Activated CD4-positive, alpha-beta T cell treated with anti-CD3 and anti-CD28 coated beads for 24 hours (primary cell): ENCODE measurements at places on chromosomes 3 and 15.

DNA sequence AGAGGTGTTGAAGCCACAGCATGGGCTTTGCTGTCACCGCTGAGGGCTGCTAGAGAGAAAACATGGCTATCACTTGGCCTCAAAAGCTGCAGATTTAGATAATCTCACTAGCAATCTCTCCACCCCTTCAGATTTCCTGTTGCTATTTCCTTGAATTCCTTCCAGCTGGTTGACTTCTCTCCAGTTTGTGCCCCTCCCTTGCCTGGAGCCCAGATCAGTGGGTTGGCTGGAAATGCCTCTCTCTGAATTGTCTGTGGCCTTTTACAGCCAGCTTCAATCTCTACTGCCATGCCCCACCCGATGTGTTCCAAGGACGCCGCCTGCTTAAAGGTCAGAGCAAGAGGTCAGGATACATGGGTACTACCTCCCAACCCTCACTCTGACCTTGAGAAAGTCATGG lies 294.1 kb downstream of the NTRK3 start:
- DNase-seq, result no peak

DNA sequence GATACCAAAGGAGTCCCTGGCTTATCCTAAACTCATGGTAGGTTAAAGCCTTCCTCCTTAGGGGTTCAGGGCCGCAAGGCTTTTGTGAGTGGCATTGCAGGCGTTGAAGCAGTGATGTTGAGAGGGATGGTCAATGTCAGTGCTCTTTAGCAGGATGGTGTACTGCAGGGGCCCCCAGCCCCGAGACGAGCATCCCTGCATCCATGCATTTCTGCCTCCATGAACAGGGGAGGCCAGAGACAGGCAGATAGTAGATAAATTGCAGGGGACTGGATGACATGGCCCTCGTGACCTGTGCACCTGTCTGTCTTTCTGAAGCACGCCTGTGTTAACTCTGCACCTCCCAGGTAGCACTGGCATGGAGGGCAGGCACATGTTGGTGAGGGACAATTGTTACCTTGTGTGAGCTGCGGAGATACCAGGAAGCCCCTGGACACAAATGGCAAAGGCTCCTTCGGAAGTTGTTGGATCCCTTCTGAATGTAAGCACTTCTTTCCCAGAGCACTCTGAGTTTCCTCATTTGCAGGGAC lies 133.5 kb downstream of the SNRPN start:
- DNase-seq, result no peak

- no peak for DNase-seq
These were observed 286.4 kb downstream of the ZIC4 start for GRCh38 chr3:147119989-147120388.

- no peak for DNase-seq
These were observed 47.5 kb upstream of the EIF3J start for GRCh38 chr15:44489464-44489863.

GRCh38 chr3:153150991-153151390 lies 11.0 kb upstream of the RAP2B start:
- no peak for DNase-seq

DNA sequence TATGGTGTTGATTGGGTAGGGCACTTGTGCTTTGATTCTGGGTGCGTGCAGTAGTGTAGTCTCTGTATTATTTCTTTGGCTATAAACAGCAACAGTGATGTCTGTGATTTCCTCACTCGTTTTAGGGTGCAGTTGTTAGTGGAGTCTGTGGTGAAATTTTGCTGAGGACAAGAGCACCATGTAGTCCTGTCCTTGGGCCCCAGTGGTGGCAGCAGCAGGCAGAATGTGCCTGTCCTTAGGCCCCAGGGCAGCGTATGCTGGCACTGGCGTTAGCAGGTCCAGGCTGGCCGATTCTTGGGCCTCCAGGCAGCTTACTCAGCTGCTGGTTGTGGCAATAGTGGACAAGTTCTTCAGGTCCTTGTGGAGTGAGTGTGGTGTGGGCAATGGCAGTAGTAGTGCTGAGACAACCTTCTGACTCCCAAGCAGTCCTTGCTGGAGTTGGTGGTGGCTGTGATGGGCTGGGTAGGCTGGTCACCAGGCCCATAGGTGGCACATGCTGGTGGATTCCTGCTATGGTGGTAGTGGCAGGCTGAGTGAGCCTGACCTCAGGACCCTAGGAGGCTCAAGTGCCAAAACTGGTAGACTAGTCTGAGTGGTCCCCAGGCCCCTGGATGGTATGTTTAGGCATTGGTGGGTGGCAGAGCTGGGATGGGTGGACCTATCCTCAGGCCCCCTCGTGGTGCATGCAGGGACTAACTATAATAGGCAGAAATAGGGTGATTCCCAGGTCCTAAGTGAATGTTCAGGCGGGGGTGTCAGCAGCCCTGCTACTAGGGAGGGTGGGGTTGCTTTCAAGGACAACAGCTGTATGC lies 56.3 kb downstream of the TNFAIP8L3 start:
- DNase-seq, result no peak

- no peak for DNase-seq
These were observed 351.0 kb downstream of the FEZF2 start for GRCh38 chr3:62022312-62022711.

DNA sequence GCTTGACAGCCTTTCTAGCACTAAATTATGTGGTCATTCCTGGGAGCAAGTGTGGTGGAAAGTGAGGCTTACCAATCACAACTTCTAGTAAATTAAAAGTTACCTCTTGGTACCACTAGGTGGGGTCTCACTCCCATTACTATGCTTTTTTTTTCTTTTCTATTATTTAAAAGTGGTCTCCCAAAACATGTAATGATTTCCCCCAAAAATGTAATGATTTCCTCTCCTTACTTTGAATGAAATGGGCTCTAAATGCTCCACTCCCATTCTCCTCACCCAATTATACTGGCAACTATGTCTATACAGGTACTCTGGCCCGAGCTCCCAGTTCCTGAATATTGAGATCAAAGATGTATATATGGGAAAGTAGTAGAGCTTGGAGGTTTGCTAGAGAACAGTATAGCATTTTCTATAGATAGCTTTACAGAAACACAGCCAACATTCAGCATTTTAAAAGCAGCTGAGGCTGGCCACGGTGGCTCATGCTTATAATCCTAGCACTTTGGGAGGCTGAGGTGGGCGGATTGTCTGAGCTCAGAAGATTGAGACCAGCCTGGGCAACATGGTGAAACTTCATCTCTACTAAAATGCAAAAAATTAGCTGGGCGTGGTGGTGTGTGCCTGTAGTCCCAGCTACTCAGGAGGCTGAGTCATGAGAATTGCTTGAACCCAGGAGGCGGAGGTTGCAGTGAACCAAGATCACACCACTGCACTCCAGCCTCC lies 70.9 kb downstream of the DCUN1D1 start:
- no peak for DNase-seq

GRCh38 chr15:60591496-60592370 lies 112.8 kb upstream of the ICE2 start:
- DNase-seq, result no peak

DNA sequence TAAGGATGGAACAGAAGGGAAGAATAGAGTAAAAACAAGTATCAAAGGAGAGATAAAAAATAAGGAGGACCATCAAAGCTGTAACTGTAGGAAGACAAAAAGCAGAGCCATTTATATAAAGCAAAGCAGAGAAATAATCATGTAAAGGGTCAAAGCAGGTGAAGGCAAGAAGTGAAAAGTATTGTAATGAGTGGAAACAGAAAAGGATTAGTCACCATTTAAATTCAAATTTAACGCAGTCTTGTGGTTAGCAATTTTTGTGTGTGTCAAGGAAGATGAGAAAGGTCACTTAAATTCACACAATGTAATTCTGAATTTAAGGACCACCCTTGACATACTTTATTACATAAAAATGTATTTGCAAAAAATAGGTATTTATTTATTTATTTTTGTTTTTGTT lies 567.8 kb downstream of the ROBO1 start:
- no peak for DNase-seq

DNA sequence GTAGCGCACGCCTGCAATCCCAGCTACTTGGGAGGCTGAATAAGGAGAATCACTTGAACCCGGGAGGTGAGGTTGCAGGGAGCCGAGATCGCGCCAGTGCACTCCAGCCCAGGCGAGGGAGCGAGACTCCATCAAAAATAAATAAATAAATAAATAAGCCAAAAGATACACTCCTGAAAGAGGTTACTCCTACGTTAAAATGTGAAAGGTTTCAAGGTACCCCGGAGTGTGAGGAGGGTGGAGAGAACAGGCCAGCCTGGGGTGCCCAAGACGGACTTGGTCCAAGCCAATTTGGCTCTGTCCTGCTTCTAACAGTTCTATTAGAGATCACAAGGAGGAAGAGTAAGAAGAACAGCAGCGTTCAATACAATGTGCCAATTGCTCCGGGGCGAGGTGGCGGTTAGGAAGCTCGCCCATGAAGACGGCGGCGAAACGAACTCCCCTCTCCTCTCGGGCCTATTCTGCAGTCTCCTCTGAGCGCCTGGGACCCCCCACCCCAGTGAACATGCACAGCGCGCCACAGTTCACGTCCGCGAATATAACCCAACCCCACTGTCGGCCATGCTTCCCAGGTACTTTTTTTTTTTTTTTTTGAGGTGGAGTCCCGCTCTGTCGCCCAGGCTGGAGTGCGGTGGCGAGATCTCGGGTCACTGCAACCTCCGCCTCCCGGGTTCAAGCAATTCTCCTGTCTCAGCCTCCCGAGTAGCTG lies 942 bp downstream of the ELP6 start:
- no peak for DNase-seq

DNA sequence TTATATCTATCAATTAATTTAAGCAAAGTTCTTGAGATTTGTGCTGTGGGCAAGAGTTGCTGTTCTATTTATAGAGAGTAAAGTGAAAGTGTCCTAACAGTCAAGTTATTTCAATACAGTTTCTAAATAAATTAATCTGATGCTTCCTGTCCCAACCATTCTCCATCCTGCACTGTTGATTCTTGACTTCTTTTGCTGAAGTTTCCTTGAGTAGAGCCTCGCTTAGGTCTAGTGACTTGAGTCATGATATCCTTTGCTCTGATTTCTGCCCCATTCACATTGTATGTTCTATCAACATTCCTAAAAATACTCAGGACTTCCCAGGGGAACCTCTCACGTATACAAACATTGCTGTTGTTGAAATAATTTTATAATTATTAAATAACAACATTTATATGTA lies 498.4 kb upstream of the ALCAM start:
- DNase-seq, result no peak

- DNase-seq, result no peak
These were observed 44.9 kb upstream of the MANF start for GRCh38 chr3:51340013-51340829.
